Esophagus squamous epithelium (tissue), 5 donors: ENCODE measurements at places on chromosomes 12 and 14.

- no peak for DNase-seq
Measured at GRCh38 chr12:66836623-66837310, 157.9 kb upstream of the GRIP1 start.

GRCh38 chr12:12212769-12213168 lies 54.1 kb downstream of the LRP6 start:
- no peak for DNase-seq

GRCh38 chr12:53267999-53268629 lies at the start of gene ESPL1:
ESPL1 (plus strand) TSS chr12:53268299; CDS start chr12:53268767, 468 bp downstream.
- no peak for DNase-seq

DNA sequence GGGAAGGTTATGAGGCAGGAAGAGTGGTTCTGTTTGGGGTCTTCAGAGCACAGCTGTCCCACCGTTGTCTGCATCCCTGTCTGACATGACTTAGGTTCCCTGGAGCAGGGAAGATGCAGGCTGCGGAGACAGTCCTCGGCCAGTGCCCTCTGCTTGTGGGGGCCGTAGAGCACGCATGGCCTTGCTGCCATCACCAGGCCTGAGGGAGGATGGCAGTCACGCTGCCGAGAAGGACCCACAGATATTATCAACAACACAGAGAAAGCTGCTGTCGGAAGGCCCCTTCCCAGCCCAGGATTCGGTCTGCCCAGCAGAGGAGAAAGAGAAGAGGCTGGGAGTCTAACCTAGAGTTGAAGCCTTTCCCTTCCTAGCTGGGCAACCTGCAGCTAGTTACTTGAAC lies 35.0 kb downstream of the ERH start:
- no peak for DNase-seq

DNA sequence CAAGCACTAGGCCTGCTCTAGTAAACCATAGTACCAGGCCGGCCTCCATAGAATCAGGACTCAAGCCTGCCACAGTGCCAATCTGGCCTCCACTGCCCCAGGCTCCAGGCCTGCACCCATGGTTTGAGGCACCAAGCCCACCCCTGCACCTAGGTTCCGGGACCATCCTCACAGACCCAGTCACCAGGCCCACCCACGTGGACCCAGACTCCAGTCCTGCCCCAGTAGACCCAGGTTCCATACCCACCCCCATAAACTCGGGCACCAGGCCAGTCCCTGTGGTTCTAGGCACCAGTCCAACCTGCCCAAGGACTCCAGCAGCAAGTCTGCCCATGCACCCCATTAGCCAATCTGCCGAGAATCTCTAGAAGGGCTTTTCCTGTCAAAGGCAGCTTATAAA lies 501.8 kb upstream of the TMPO start:
- DNase-seq: no peak

DNA sequence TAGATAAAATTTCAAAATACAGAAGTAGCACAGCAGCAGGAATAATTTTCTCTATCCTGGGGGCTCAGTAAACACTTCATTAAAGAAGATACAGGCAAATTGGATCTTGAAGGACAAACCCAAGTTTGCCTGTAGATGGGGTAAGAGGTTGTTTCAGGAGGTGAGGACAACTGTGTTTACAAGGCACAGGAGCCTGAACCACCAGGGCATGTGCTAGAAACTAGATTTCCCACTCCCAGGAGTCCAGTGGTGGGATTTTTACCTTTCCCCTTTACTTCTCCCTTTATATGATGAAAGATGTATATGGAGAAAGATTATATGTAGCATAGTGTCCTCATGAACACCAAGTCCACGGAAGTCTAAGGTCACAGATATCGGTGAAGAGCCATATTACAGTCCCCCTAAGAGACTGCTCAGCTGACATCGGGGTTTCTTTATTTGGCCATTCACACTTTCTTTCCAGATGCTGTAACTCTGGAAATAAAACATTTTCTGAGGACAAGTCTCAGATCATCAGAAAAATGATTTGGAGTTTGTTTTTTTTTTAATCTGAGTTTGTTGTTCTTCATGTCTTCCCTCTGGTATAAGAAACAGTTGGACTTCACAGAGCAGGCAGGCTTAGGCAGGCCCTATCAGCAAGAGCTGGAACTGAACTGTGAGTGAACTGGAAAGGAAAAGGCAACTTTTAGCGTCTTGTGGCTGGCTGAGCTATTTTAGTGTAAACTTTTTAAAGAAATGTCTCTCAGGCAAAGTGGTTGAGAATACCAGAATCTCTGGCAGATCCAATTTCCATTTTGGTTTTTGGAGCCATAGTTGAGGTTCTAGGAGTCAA lies 8.0 kb upstream of the EVL start:
- no peak for DNase-seq

GRCh38 chr14:50620341-50620740 lies 47.8 kb downstream of the SAV1 start:
- no peak for DNase-seq

DNA sequence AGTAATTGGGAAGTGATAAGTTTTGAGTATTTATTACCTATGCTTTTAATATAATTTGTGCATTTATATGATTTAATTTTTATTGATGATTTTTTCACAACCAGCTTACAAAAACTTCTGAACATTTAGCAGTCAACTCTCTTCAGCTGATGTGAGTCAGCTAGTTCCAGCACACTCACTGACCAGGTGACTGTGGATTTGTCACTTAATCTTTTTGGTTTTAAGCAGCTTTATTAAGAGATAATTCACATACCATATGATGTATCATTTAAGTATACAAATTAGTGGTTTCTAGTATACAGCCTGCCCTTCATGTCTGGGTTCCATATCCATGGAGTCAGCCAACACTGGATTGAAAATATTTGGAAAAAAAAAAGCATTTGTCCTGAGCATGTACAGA lies 103.5 kb downstream of the SYNE2 start:
- no peak for DNase-seq

DNA sequence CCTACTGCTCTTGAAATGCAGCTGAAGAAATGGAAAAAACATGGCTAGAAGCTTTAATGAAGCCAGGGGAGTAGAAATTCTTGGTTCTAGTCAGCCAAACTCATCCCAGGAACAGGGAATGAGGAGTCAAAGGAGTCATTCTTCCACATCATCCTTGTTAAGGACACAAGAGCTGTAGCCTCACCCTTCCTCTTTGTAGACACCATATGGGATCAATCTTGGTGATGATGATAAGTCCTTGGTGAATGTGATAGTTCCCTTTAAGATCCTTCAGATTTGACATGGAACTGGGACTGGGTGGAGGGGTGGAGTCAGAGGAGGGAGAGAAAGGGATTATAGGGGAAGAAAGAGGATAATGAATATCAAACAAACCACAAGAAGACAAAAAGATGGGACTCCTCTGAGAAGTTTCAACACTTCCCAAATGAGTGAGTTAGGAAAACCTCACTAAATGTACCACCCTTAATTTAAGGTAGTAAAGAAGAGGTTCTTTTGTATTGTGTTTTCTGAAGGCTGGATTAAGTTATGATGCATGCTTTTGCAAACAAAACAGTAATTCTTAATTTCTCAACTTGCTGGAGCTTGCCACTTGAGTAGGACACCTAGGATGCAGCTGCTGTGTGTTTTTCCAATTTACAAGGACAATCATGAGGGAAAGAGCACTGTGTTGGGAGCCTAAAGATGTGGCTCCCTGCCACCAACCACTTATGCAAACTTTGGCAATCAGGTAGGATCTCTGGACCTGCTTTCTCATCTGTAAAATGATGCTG lies 104.0 kb downstream of the WIF1 start:
- DNase-seq: no peak

DNA sequence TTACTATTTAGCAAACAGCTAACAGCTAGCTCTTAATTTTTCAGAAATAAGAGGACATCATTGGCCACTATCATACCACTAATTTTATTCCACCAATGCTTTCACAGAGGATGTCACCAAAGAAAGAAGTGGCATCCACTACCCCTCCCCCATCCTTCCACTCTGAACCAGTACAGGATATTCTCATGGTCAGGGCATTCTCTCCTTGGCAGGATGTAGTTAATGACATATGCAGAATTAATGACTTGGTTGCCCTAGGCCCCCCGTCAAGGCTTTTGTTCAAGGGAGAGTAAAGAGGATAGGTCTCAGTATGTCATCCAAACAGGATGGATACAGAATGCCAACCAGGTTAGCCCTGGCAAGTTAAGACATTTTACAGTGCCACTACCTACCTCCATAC lies 18.9 kb upstream of the NUP107 start:
- DNase-seq: no peak

- no peak for DNase-seq
Measured at GRCh38 chr12:91617818-91618217, 435.2 kb upstream of the DCN start.
